Body of pancreas (tissue), 4 donors: ENCODE measurements at places on chromosomes 4 and X. TPM values are rescaled to one million over a fixed set of nuclear protein-coding genes. Genes with fewer than 3 reads are reported as not detected.

Gene GLUD2
- total RNA-seq, result 4.0 TPM

Gene NUP62CL
- total RNA-seq, result 9.3 TPM

Gene NSDHL
- total RNA-seq, result 20.1 TPM

Gene SLIT2
- total RNA-seq, result 3.1 TPM

Gene TCEAL5
- total RNA-seq, result not detected

Gene ADGRL3
- 1.0 TPM for total RNA-seq

Gene FABP2
- not detected for total RNA-seq

Gene IL15
- total RNA-seq, result 0.66 TPM

Gene FAM9B
- not detected for total RNA-seq

Gene KLHL34
- total RNA-seq, result not detected

Gene PPP1R2C
- total RNA-seq, result not detected

Gene SPANXN3
- not detected for total RNA-seq

Gene KCTD8
- total RNA-seq, result not detected

Gene KIF4A
- total RNA-seq, result not detected

Gene SHROOM3
- 96.0 TPM for total RNA-seq

Gene C4orf50
- 0.26 TPM for total RNA-seq

Gene RPS6KA3
- total RNA-seq, result 27.5 TPM

Gene BST1
- total RNA-seq, result 0.99 TPM

Gene PAGE1
- total RNA-seq, result not detected

Gene DOK7
- total RNA-seq, result 6.3 TPM

Gene KLF3
- 30.6 TPM for total RNA-seq

Gene SSX3
- not detected for total RNA-seq

Gene SMPX
- total RNA-seq, result not detected

Gene POF1B
- total RNA-seq, result 24.1 TPM

Gene SPANXB1
- total RNA-seq, result not detected

Gene SCRG1
- total RNA-seq, result not detected

Gene PF4V1
- total RNA-seq, result not detected

Gene INTU
- total RNA-seq, result 7.6 TPM
